G401 (cell line): ENCODE measurements at places on chromosomes 16 and 17. TPM values are rescaled to one million over a fixed set of nuclear protein-coding genes. Genes with fewer than 3 reads are reported as not detected.

Gene CDK3
- 0.68 and 2.5 TPM in 2 replicates for total RNA-seq

Gene IGSF6
- total RNA-seq = not detected in 2 replicates

Gene ST3GAL2
- total RNA-seq = 32.7 and 35.9 TPM in 2 replicates

Gene SIRT7
- 15.4 and 17.6 TPM in 2 replicates for total RNA-seq

Gene CA4
- not detected in 2 replicates for total RNA-seq

Gene SPNS3
- total RNA-seq = 0.12 and 1.2 TPM in 2 replicates

Gene COASY
- 11.9 and 19.2 TPM in 2 replicates for total RNA-seq

Gene TBC1D3G
- 0.74 TPM in 1 of 2 replicates, not detected in the other for total RNA-seq

Gene MGAT5B
- 0.80 and 3.7 TPM in 2 replicates for total RNA-seq

Gene LAT
- 7.4 TPM in 1 of 2 replicates, not detected in the other for total RNA-seq

DNA sequence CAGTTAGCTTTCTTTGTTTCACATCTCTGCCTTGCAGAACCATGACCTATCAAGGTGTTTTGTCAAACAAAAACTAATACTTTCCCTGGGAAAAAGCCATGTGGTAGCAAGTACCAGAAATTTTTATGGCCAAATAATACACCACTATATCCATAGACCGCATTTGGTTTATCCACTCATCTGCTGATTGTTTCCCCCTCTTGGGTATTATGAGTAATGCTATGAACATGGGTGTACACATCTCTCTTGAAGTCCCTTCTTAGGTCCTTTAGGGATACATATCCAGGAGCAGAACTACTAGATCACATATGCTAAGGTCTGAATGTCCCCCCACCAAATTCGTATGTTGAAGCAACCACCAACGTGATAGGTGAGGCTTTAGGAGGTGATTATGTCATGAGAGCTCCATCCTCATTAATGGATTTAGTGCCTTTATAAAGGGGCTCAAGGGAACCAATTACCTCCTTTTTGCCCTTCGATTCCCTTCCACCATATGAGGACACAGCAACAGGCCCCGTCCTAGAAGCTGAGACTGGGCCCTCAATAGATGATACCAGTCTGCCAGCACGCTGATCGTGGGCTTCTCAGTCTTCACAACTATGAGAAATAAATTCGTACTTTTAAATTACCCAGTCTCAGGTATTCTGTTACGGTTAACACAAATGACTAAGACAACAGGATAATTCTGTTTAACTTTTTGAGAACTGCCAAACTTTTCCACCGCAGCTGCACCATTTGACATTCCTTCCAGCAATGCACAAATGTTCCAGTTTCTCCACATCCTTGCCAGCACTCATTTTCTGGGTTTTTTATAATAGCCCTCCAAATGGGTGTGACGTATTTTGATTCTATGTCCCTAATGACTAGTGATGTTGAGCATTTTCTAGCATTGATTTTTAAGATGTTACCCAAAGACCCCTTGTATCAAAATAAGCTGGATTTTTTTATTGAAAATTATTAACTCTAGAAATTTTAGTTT, 30.0 kb downstream of the SIAH1 start:
- DNase-seq = no peak

DNA sequence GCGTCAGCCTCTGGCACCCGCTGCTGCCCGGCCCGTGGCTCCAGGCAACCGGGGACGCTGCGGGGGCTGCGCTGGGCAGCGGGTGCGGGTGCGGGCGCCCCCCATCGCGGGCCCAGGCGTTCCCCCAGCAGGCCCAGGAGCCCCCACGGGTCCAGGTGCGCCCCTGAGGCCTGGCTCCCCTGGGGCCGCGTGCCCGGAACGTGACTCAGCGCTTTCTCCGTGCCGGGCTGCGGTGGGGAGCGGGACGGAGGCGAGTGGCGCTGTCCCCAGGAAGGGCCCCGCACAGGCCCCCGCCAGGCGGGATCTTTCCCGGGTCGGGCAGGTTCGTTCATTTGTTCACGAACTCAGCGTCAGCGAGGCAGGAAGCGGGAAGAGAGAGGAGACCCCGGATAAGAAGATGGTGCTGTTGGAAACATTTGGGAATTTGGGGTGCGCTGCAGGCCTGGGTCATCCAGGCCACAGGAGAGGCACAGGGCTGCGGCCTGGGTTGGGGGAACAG, 18.4 kb upstream of the EXOC7 start:
- DNase-seq = no peak

GRCh38 chr16:66581246-66581952, 2.1 kb downstream of the CMTM2 start:
- no peak for DNase-seq

- peak; percentile 53 for DNase-seq
Measured at GRCh38 chr16:84730406-84731106, 30.8 kb downstream of the USP10 start.

DNA sequence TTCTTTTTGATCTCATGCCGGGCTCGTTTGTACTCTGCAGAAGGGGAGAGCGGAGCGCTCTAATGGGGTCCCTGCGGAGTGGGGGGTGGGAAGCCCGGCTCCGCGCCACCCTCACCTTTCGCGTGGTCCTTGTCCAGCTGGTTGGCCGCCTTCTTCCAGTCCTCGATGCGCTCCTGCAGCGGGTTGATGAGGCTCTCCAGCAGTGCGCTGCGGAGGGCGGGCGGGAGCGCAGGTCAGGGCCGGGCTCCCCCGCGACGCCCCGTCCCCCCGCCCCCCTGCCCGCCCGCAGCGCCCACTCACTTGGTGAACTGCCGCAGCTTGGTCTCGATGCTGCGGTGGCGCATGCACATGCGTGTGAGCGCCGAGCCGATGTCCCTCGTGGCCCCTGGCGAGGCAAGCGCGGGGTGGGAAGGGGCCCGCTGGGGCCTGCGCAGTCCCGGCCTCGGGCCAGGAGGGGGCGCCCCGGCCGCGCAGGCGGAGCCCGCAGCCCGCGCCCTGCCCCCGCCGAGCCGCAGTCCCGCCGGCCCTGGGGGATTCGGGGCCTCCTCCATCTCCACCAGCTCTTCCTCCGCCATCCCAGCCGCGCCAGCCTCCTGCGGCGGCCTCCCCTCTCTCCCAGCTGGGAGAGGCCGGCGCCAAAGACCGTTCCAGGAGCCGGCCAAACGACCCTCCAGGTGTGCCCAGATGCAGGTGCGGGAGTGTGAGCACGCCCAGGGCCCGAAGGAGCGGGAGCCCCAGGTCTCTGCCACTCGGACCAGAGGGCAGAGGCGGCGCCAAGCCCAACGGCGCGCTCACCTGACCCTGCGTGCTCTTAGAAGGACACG, 6.0 kb downstream of the MTSS2 start:
- no peak for DNase-seq

DNA sequence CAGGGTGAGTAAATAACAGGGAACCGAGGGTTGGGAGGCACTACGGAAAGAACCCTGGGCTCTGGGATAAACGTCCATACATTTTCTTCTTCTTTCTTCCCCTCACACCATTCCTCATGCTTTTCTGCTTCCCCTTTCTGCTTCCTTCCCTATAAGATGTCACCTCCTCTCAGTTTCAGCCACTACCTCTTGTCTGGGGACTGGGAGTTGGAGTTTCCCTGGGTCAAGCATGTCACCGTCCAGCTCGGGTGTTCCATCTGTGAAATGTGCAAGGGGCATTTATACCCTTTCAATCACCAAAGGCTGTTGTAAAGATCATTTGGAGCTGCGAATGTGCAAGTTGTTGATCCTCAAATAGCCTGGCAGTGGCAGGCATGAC, 17.5 kb upstream of the CCL22 start:
- DNase-seq = no peak

- DNase-seq = peak; percentile 74
Measured at GRCh38 chr17:7862692-7863437, 5.1 kb downstream of the CYB5D1 start.

GRCh38 chr17:67500261-67500660, 123.2 kb downstream of the PITPNC1 start:
- DNase-seq = no peak

DNA sequence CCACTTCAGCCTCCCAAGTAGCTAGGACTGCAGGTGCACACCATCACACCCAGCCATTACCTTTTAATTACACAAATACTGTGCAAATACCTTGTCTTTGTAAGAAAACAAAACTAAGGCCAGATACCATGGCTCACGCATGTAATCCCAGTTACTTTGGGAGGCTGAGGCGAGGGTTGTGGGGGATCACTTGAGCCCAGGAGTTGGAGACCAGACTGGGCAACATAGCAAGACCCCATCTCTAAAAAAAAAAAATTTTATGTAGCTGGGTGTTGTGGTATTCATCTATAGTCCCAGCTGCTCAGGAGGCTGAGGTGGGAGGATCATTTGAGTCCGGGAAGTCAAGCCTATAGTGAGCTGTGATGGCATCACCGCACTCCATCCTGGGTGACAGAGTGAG, 151.6 kb downstream of the CLEC16A start:
- DNase-seq = no peak

GRCh38 chr16:69199382-69199781, 12.4 kb downstream of the SNTB2 start:
- no peak for DNase-seq

- no peak for DNase-seq
Measured at GRCh38 chr17:31250229-31250628, 46.8 kb downstream of the OMG start.

DNA sequence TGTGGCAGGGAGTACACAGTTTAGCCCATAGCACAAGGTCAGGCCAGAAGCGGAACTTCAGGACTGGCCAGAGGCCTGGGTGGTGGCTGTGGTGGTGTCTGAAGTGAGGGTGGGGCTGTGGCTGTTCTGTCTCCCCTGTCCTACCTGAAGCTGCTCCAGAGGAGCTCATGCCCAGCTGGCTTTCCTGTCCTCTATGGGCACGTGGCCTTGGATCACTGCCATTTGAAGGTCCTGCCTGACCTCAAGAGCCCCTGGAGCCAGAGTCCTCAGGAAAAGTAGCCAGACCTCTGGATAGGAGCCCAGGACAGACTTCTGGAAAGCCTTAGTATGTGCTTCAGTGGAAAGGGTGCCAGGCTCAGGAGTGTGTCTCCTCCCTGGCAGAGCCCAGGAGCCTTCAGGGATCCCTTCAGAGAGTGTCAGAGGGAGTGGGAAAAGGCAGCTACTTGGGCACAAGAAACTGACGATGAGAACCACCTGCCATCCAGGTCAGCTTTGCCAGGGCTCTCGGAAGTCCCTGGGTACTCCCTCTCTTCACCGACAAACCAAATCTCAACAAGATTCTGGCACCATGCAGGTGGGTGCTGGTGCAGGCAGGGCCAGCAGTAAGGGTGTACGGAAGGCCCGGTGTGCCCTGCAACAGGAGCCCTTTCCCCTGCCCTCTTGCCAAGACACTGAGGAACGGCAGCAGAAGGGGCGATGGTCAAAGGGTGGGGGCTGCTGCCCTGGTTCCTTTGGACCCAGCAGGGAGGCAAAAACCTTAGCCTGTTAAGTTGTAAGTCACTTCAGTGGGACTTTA, 153.7 kb downstream of the NTN1 start:
- DNase-seq = no peak

- no peak for DNase-seq
Measured at GRCh38 chr16:49824593-49824992, 31.3 kb downstream of the ZNF423 start.

GRCh38 chr16:58032710-58033293, 7.2 kb downstream of the MMP15 start:
- DNase-seq = peak; percentile 48

GRCh38 chr16:66127459-66128370, 238.8 kb upstream of the CDH5 start:
- no peak for DNase-seq

DNA sequence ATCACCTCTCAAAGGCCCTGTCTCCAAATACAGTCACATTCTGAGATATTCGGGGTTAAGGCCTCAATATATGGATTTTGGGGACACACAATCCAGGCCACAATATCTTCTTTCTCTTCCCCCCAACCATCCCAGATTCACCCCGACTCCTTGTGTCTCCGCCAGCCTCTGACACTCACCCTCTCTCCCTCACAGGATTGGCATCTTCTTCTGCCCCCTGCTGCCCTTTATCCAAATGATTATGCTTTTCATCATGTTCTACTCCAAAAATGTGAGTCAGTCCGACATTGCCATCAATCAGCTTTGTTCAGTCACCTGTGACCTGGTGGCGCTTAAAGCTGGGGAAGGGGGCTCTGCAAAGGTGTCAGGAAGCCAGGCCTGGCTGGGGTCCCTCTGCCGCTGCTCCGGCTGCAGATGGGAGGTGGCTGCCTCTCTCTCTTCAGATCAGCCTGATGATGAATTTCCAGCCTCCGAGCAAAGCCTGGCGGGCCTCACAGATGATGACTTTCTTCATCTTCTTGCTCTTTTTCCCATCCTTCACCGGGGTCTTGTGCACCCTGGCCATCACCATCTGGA, 35.1 kb downstream of the GDE1 start:
- DNase-seq = no peak
